ENCODE measurements at places on chromosomes 11 and 22.

GRCh38 chr11:11662578-11662977 lies 40.8 kb upstream of the GALNT18 start:
- DNase-seq, result no peak

DNA sequence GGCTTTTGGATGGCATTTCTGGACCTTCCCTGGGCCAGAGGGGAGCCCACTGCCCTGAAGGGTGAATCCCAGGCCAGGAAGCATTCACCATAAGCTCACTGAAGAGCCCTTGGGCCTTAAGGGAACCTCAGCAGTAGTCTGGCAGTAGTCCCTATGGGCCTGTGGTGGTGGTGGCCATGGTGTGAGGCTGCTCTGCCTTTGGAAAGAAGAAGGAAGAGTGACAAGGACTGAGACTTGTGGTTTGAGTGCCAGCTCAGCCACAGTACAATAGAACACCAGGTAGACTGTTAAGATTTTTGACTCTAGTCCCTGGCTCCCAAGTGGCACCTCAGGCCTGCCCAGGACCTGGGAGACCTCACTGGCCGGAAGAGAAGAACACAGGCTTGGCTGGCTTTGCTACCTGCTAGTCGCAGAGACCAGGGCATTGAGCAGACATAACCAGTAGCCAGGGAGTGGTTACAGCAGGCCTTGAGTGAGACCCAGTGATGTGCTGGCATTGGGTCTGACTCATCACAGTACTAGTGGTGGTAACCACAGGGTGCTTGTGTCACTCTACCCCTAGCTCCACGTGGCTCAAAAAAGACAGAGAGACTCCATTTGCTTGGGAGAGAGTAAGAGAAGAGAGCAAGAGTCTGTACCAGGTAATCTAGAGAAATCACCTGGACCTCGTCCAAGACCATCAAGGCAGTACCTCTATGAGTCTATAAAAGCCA lies 259.8 kb upstream of the BLID start:
- no peak for DNase-seq

DNA sequence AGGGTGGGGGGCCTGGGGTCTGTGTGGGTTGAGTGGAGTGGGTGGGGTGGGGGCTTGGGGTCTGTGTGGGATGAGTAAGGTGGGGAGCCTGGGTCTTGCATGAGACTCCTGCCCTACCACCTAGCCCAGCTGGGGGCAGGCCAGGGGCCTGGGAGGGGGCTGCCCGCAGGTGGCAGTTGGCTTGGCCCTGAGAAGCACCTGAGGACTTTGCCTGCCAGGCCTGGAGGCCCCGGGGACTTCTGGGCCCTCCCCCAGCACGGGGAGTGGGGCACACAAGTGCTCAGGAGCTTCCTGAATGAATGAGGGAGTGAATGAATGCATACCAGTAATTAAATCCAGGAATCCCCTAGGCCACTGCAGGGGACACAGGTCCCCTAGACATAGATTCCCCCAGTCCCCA lies 6.6 kb downstream of the PHLDA2 start:
- DNase-seq, result no peak

DNA sequence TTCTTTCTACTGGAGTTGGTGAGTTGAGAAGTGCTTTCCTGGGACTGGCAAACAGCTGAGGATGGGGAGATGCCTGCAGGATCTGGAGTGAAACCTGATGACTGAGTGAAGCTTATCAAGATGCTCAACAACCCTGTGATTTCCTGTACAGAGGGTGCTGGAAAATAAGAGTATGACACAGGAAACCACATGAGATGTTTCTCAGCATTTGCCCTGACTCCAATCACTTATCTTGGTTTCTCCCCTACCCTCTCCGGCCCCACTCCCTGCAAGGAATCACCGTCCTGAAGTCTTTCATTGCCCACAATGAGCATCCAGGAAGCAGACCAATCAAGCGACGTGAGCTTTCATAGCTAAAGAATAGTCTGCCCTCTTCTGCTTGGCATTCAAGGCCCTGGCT lies at the start of gene MRGPRX2:
MRGPRX2 (minus strand) TSS at position 89 of the 400 bp plus-strand sequence. CDS start 4,315 bp downstream, outside the sequence.
- no peak for DNase-seq

DNA sequence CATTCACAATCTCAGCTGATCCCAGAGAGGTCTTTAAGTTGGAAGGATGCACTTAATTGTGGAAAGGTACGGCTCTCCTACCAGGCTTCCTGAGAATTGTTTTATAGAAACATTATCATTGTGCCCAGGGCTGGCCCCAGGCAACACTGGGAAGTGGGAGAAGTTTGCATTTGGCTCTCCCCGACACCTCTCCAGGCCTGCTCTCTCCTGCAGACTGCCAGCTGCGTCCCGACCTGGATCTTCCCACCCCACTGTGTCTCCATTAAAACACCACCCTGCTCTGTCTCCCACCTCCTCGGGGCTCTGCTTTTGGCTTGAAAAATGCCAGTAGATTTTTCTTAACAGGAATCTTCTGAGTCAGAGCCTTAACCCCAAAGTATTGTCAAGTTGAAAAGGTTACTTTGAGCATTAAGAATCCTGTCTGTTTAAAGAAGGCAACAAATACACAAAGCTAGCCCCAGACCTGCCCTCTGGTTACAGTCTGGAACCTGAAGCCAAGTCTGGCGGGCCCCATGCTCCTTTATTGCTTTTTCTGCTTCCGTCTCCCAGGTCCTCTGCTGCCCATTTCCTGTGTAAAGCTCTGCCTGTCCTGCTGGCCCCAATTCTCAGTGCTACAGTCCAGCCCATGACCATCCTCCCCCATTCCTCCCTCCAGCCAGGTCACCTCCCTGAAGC lies 530.2 kb downstream of the SOX6 start:
- DNase-seq, result no peak

GRCh38 chr11:63873311-63873710 lies 34.4 kb downstream of the MARK2 start:
- DNase-seq, result no peak

- no peak for DNase-seq
Observed at GRCh38 chr11:128532572-128533091, 54.7 kb downstream of the ETS1 start.

- DNase-seq, result no peak
Observed at GRCh38 chr11:34314936-34315335, 42.9 kb downstream of the ABTB2 start.

DNA sequence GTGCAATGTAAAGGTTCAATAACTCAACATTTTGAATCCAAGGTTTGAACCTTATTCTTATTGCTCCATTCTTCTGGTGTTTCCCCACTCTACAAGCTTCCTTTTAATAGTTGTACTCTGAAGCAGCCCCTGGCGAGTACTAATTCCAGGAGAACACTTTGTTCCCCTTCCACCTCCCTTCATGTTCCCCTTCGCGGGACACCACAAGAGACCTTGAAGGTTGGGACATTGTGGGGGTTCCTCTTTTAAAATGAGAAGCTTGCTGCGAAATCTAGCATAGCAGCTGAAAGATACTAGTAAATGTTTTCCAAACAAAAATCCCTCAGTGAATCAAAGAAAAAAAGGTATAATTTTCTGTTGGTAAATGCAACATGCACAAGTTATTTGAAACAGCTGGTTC lies 626.3 kb upstream of the LRRC4C start:
- DNase-seq, result no peak

- no peak for DNase-seq
Observed at GRCh38 chr22:36010882-36011281, 17.7 kb downstream of the RBFOX2 start.

- DNase-seq, result peak; percentile 48
Observed at GRCh38 chr11:58907780-58908179, 31.5 kb upstream of the GLYATL1 start.

- DNase-seq, result no peak
Observed at GRCh38 chr11:41536021-41536568, 76.6 kb upstream of the LRRC4C start.

GRCh38 chr11:108875134-108875533 lies 210.3 kb downstream of the DDX10 start:
- DNase-seq, result no peak

GRCh38 chr11:63804259-63804658 lies 9.0 kb upstream of the SPINDOC start:
- DNase-seq, result no peak

- no peak for DNase-seq
Observed at GRCh38 chr11:117910525-117910924, 18.7 kb downstream of the TMPRSS13 start.

DNA sequence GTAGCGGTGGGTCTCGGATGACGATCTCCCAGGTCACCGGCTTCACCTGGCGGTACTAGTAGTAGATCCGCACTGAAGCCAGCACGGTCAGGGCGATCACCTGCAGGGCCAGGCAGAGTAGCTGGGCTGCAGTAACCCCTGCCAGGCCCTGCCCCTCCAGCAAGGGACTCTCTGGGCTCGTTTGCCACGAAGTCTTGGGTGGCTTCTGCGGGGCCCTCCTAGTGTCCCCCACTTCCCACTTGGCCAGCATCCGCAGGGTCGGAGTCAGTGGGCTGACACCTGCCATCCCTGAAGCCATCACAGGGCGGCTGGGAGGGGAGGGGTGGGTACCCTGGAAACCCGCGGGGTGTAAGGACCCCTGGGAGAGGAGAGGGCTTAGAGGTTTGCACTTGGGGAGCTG lies 214.0 kb downstream of the OR4C45 start:
- no peak for DNase-seq

GRCh38 chr22:29152954-29153719 lies 52.6 kb upstream of the EMID1 start:
- no peak for DNase-seq

DNA sequence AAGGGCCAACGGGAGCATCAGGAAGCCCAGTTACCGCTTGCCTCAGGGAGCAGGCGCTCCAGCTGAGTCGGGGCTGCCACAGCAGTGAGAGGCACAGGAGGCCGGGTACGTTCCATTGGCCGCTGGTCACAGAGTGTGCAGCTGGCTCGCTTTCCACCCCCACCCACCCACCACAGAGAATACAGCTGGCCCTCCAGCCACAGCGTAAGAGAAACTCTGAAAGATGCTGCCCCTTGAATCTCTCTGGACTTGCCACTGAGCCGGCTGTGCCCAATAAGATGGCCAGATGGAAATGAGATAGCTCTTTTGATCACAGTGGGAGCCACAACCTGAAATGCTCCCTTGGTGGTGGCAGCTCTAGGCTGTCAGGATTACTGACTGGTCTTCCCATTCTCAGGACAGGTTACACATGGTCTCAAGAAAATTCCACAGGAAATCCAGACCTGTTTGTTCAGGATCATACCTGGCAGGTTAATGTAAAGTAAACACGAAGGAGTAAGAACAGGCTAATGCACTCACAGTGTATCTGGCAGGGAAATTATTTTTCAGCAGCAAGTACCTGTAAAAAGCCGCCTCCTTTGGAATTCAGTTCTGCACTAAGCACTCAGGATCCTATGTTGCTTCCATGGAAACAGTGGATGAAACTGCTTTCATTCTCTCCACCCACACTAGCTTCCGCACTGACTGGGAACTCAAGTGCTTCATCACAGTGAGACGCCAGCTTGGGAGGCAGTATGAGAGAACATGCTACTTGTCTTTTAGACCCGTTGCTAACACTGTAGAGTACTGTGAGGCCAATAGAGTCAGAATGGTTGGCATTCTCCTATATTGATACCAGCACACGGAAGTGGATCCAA lies 16.5 kb downstream of the SIAE start:
- no peak for DNase-seq

DNA sequence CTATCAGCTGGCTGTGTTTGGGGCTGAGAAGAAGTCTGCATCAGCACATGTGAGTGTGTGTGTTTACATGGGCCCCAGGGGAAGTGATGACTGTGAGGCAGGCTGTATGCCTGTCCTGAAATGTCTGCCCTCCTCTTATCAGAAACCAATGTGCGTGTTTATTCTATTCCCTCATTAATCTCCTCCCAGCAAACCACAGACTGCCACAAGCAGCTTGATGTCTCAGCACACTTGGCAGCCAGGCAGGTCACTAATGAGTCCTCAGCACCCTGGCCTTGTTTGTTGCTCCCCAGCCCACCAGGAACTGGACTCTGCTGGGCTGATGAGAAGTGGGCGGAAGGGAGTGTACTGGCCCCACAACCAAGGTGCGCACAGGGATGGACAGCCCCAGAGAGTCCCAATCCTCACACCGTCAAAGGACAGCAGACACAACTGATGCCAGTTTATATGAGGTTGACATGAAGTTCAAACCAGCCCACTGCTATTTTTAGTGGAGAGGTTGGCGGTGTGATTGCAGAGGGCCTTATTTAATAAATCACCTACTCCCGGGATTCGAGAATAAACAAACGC lies 225.8 kb downstream of the ETS1 start:
- no peak for DNase-seq

Data from SIG-M5 (cell line).